Activated naive CD8-positive, alpha-beta T cell treated with anti-CD3 and anti-CD28 coated beads for 36 hours (primary cell): ENCODE measurements at places on chromosomes 16 and 17. TPM values are rescaled to one million over a fixed set of nuclear protein-coding genes. Genes with fewer than 3 reads are reported as not detected.
A peak's percentile ranks its signal among the peaks of the same experiment; 100 is the strongest.

GRCh38 chr17:57918017-57918895 is 37.0 kb downstream of the CUEDC1 start:
- DNase-seq = no peak

DNA sequence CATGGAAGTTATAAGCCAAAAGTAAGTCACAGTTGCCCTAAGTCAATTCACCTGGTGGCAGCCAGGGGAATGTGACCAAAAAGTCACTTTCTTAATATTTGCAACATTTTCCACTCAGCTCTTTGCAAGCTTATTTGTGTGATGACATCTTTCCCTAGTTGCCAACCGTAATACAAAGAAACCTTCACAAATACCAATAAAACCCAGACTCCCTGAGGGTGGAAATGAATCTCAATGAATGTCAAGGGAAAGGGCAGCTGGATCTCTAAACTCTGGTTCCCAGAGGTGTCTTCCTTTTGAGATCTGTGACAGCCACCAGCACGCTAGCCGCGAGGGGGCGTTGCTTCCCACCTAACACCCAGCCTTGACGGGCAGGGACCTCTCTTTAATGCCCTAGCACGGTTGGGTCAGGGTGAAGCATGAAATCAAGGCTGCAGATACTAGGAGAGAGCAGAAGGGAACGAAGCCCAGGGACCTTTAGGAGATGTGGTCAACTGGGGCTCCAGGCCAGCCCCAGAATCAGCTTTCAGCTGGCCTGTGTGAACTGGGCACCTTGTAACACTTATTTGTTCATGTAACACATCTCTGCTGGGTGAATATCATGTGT is 82.2 kb downstream of the CMC2 start:
- peak; percentile 48 for DNase-seq

GRCh38 chr17:35784895-35785294 is 10.5 kb downstream of the MMP28 start:
- no peak for DNase-seq

DNA sequence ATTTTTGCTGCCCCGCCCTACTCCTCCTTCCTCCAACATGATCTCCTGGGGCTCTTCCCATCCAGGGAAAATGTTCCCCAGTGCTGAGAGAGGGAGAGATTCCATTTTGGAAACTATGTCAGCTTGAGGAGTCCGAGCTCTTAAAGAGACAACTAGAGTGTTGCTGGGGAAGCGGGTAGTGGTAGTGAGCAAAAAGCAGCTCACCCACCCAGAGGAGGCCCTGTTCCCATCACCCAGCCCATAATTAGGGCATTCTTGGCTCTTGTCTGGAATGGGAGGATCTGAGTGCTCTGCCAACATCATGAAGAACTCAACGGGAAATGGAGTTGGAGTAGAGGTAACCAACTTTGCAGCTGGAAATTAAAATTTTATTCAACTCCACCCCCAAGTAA is 9.1 kb upstream of the MSL1 start:
- no peak for DNase-seq

GRCh38 chr16:48426244-48427141 is 41.3 kb upstream of the SIAH1 start:
- no peak for DNase-seq

- peak; percentile 3 for DNase-seq
Observed at GRCh38 chr17:55265311-55266021, 706 bp downstream of the HLF start.

- DNase-seq = no peak
Observed at GRCh38 chr17:1315891-1316403, 36.5 kb downstream of the TRARG1 start.

DNA sequence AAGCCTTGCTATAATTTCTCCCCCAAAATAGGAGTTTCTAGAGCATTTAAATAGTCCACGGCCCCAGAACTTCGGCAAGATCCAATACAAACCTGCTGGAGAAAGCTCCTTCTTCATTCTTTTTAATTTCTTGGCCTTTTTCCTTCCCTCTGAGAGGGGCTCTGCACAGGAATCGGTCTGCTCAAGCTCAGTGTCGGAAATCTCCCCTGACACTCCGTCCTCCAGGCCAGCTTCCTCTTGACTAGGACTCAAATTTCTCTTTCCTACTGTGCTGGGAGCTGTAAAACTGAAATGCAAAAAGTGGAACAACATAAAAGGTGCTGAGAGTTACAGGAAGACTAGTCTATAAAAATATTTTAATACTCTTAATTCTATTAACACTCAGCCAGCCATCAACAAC is 183.3 kb downstream of the PARN start:
- DNase-seq = no peak

- peak; percentile 39 for DNase-seq
Observed at GRCh38 chr16:4064950-4065352, 51.3 kb downstream of the ADCY9 start.

GRCh38 chr17:60792250-60792898 is 114.7 kb downstream of the BCAS3 start:
- no peak for DNase-seq

- DNase-seq = no peak
Observed at GRCh38 chr17:28968914-28969295, 17.6 kb upstream of the PHF12 start.

DNA sequence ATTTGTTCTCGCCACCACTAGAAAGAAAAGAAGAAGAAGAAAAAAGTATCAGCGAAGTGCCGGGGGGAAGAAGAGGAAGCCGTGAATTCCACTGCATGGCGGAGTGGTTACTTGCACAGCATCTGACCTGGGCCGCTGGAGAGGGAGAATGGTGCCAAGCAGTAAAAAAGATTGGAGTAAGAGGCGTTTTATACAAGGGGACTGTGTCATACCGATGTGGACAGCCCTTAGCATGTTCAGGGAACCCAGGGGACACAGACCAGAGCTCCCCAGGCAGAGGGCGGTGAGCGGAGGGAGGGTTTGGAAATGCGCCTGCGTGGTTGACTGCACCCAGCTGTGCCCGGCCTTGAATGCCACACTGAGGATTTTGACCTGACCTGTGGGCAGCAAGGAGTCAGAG is 52.8 kb downstream of the PLXDC1 start:
- no peak for DNase-seq

DNA sequence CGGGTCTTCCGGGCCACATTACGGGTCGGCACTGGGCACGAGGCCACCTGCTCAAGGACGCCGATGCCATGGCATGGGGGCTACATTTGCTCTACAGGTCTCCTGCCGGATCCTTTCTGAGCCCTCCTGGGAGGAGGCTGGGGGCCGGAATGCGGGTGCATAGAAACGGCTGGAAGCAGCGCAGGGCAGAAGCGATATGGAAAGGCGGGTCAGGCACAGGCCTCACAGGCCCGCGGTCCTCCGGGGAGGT is 28.4 kb downstream of the AXIN1 start:
- no peak for DNase-seq

DNA sequence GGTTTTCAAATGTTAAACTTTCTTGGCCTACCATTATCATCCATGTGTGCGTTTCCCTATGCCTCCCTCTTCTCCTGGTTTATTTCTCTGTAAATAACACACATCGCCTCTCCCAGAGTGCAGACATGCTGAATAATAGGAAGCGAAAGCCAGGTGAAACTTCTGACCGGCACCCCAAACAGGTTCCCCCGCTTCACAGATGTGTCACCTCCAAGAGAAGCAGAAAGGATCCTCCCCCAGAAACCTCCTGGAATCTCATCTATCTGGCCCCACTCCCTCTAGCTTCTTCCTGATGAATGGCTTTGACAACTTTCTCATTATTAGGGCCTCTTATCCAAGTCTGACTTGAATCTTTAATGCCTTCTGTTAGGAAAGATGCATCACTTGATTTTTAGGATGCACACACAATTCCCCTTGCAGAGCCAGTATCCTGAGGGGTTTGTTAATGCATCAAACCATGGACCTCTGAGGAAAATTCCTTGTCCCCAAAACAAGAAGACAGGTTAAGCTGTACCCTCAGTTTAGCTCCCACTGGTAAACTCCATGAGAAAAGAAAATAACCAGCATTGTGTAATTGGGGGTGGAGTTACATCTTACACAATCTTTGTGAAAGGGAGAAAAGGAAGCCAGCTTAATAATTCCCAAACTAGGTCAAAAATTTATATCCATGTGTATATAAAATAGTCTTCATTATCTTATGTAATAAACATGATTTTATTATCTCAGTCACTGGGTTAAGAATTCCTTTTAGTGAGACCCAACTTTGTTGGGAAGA is 20.1 kb upstream of the HYDIN start:
- no peak for DNase-seq

DNA sequence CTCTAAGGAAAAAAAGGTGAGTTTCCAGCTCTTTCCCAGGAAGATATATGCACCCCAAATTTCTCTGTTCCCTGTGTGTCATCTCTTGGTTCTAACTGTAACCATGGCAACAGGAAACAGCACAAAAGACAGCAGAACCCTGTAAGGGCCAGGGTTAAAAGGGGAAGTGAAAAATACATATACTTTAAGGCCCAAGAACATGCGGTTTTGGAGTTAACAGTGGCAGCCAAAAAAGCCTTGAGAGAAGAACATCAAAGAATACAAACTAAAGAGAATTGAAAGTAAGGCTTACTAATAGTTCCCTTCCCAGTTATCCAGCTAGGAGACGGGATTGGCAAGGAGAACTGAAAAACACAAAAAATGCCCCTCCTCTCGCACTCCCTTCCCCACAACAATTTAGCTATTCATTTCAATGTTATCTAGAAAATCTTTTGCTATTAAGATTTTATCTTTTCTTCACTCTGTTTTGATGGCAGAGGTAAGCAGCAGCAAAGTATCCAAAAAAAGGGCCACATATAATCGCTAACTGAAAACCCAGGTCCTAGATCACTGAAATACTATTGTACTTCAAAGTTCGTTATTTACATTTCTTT is 1.5 kb downstream of the SPOP start:
- no peak for DNase-seq

- peak; percentile 83 for DNase-seq
Observed at GRCh38 chr16:46789499-46790414, 41.2 kb downstream of the C16orf87 start.

GRCh38 chr16:56255904-56256303 is 64.6 kb downstream of the GNAO1 start:
- no peak for DNase-seq

GRCh38 chr16:17108596-17108995 is 362.2 kb downstream of the XYLT1 start:
- no peak for DNase-seq

NF1 gene
- total RNA-seq = 21.0 TPM

PIGL gene
- 29.9 TPM for total RNA-seq

LGALS3BP gene
- 86.8 TPM for total RNA-seq

NPIPB13 gene
- 6.8 TPM for total RNA-seq

OTOA gene
- total RNA-seq = 0.06 TPM

MMP2 gene
- total RNA-seq = not detected

FBXL19 gene
- 24.9 TPM for total RNA-seq

C17orf100 gene
- total RNA-seq = 1.4 TPM
